Activated T-helper 1 cell treated with Interleukin-2 at 50 U/mL for 16 hours (primary cell): ENCODE measurements at places on chromosomes 7 and 10.

DNA sequence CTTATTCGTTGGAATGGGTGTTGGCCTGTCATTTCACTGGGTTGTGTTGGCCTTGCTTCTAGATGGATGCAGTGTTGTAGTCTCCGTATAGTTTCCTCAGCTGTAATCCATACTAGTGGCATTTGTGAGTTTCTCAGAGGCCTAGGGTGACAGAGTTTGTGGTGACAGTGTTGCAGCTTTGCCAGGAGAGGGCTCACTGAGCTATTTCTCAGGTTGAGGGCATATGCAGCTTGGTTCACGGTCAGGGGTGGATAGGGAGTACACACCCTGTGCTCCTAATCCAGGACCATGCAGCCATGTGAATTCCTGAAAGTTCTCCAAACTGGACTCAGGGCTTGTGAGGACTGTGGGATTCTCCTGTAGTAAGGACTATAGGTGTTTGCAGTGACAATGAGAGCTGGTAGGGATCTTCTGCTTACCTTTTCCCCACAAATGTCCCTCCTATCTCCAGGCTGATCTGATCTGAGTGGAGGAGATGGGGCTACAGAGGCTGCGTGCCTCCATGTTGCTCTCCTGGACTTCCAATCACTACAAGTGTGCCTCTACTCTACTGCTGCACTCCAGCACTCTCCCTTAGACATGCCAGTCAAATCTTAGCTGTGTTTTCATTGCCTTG lies 229.0 kb downstream of the STK31 start:
- no peak for DNase-seq

DNA sequence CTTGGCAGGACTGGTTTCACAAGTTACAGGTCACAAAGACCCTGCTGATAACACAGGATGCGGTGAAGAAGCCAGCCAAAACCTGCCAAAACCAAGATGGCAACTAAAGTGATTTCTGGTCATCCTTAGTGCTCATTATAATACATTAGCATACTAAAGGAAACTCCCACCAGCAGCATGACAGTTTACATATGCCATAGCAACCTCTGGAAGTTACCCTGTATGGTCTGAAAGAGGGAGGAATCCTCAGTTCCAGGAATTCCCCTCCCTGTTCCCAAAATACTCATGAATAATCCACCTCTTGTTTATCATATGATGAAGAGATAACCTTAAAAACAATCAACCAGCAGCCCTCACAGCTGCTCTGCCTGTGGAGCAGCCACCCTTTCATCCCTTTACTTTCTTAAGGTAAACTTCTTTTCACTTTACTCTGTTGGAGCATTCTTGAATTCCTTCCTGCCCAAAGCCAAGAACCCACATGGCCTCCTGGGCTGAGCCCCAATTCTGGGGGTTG lies 21.9 kb downstream of the DPY19L1 start:
- DNase-seq: no peak

DNA sequence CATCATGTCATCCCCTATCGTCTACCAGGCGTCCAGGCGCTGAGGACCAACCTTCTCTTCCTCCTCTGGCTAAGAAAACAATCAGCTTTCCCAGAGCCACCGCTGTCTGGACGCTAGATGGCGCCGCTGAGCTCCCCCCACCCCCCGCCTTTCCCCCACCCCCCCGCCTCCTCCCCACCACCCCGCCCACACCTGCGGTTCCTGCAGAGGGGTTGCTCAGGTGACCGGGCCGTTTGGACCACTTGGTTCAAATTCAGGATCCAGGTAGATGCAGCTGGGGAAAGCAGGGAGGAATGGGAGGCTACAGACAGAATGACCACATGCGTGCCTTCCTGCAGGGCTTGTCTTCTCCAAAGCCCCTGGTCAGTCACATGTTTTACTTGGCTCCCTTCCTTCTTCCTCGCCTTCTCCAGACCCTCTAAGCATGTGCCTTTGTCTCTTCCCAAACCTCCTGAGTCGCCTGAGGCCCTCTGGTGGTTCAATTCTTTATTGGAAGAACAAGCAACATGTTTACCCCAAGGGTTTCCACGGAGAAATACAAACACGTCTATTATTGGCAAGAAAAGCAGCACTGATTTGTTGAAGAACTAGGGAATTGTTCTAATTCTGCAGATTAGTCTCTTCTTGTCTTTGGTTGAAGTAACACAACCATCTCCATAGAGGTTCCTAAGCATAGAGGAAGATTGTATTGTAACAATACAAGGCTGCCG lies 24.7 kb downstream of the AOC1 start:
- DNase-seq: peak; percentile 27

- no peak for DNase-seq
These were observed 87.7 kb downstream of the PRKG1 start for GRCh38 chr10:51162002-51162401.

DNA sequence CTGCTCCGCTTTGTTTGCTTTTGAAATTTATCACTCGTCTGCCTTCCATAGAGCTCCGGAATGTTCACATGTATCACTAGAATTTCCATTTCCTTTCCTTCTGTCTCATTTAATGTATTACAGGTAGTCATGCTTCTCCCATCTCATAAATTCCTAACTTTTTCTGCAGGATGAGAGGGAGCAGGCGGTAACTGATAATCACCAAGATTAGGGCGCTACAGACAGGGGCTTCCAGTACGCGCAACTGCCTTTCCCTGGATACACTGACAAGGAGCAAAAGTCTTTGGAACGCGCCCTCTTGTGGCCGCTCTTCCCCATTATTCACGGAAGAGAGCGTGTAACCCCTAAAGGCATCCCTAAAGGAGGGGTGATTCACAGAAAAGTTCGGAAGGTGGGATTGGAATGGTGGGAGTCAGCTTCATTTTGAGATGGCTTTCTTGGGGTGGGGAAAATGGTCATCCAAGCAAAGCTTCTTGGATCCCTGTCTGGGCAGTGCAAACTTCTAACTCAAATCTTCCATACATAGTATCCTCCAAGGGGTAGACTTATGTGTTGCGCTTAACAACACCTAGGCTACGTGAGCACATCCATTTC lies 6.5 kb downstream of the INHBA start:
- no peak for DNase-seq

GRCh38 chr7:216360-217300 lies 24.3 kb downstream of the FAM20C start:
- DNase-seq: no peak

- DNase-seq: no peak
These were observed at the start of gene ADIRF for GRCh38 chr10:86968271-86968993. Gene ADIRF (plus strand): TSS chr10:86968482. CDS start chr10:86968545, 63 bp downstream.

DNA sequence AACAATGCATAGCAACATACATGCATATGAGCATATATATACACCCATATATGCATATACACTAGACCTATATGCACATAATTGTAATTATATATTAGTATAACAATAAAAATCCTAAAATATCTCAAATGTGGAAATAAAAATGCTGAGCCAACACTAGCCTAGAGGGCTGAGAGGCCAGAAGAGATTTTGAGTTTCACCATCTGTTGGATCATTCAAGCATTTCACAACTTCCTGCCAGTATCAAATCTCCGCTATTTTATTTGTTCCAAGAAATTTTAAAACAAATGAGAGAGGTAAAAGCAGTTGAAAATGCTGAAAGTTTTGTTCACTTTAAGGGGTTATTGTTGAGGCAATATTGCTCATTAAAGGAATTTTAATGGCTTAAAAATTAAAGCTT lies 187.0 kb downstream of the PCDH15 start:
- DNase-seq: no peak

- no peak for DNase-seq
These were observed 53.7 kb downstream of the CACNA2D1 start for GRCh38 chr7:82389876-82390275.
